Kidney (tissue), 22 donors: ENCODE measurements at places on chromosomes 6 and 20.

GRCh38 chr20:50532221-50532620 lies 22.0 kb downstream of the PTPN1 start:
- peak overlapping the region; percentile 87 for H3K27ac ChIP-seq
- DNase-seq: no peak
- no peaks in the 10 kb centered on the region for H3K36me3 ChIP-seq
- H3K4me3 ChIP-seq: peak overlapping the region; percentile 15

DNA sequence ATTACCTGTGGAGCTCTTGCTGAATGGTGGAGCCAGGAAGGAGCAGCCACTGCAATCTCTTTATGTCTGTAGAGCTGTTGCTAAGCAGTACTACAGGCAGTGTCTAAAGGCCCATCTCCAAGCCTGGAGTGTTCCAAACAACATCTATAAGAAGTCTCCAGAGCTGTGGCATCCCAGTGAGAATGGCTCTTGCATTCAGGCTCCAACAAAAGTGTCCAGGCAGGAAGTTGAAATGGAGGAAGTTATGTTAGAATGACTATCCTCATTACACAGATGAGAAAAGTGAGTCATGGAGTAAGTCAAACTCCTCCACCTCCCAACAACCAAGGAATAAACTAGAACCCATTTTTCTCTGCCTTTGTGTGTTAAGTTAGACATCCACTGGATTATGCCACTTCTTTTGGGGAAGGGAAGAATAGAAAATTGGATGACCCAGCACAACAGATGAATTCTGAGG lies 288.5 kb upstream of the STXBP5 start:
- no peaks in the 10 kb centered on the region for H3K36me3 ChIP-seq
- no peak for DNase-seq
- no peaks in the 10 kb centered on the region for H3K27me3 ChIP-seq
- H3K4me1 ChIP-seq: peaks cover 7% of the 10 kb centered on the region
- no peak overlapping the region for H3K27ac ChIP-seq

GRCh38 chr20:35225319-35226125 lies 968 bp upstream of the MMP24 start:
- no peaks in the 10 kb centered on the region for H3K4me1 ChIP-seq
- peaks cover 5% of the 10 kb centered on the region for H3K27me3 ChIP-seq
- no peak overlapping the region for H3K27ac ChIP-seq
- H3K36me3 ChIP-seq: no peaks in the 10 kb centered on the region
- H3K4me3 ChIP-seq: no peak overlapping the region

DNA sequence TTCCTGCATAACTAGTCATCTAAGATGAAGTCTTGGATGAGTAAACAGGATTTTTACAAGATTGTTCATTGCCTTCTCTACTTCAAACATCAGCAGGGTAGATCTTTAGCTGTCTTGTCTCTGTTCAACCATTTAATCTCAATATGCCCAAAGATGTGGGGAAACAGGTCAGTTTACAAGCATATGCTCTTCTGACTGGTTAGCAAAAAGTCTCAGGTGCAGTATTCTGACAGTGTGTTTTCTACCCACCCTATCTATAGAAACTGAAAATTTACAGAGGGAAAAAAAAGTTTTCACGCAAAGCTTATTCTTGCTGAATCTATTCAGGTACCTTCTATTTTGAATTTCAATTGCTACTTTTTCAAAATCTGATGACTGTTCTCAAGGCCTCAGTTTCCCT lies 29.0 kb downstream of the MAP3K5 start:
- H3K4me1 ChIP-seq: no peaks in the 10 kb centered on the region
- no peak overlapping the region for H3K4me3 ChIP-seq
- no peaks in the 10 kb centered on the region for H3K36me3 ChIP-seq
- H3K27ac ChIP-seq: no peak overlapping the region
- no peaks in the 10 kb centered on the region for H3K27me3 ChIP-seq
- no peak for DNase-seq
